ENCODE measurements at places on chromosomes 16 and 17.

DNA sequence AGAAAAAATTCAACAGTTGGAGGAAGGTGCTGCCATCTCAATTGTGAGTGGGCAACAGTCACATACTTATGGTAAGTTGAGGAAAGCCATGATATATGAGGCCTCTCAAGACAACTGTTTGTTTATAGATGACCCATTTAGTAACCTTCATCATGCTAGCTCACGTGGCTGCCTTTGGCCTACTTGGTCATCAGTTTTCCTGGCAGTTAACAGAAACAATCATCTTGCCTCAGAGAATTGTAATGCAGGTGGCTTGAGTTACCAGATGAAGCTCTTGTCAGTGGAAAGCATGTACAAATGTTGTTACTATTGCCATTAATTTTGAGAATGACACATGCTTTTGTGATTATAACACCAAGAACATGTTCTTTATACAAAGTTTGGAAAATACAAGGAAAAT lies 14.7 kb downstream of the TPPP3 start:
- no peak for DNase-seq

DNA sequence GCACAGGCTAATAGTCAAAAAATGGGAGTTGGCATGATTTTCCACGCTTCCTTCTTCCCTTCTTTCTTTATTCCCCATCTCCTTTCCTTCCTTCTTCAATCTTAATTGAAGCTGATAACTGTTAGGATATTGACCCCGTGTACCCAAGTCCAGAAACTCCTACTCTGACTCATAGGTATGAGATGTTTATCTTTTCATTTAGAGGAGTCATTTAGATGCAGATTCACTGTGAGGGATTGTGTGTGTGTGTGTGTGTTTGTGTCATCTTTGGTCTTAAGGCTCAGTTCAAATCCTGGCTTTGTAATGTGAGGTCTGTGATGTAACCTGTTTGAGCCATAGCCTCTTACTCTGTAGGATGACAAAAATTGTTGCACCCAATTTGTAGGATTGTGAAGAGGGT lies 332.0 kb upstream of the MAF start:
- DNase-seq: no peak

DNA sequence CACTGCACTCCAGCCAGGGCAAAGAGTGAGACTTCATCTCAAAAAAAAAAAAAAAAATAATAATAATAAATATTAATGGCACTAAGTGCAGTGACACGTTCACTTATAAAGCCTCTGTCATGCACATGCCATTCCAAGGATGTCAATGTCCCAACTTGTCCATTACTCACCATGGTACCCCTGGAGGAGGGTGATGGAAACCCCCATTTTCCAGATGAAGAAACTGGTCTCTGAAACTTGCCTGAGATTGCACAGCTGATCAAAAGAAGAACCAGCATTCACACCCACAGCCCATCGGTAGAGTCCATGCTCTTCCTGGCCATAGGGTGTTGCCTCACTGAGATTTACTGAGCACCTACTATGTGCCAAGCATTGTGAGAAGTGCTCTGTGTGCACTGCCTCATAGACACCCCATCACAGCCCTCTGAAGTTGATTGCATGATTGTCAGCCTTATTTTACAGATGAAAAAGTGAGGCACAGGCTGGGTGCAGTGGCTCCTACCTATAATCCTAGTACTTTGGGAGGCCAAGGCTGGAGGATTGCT lies 123.7 kb downstream of the ABCC1 start:
- no peak for DNase-seq

DNA sequence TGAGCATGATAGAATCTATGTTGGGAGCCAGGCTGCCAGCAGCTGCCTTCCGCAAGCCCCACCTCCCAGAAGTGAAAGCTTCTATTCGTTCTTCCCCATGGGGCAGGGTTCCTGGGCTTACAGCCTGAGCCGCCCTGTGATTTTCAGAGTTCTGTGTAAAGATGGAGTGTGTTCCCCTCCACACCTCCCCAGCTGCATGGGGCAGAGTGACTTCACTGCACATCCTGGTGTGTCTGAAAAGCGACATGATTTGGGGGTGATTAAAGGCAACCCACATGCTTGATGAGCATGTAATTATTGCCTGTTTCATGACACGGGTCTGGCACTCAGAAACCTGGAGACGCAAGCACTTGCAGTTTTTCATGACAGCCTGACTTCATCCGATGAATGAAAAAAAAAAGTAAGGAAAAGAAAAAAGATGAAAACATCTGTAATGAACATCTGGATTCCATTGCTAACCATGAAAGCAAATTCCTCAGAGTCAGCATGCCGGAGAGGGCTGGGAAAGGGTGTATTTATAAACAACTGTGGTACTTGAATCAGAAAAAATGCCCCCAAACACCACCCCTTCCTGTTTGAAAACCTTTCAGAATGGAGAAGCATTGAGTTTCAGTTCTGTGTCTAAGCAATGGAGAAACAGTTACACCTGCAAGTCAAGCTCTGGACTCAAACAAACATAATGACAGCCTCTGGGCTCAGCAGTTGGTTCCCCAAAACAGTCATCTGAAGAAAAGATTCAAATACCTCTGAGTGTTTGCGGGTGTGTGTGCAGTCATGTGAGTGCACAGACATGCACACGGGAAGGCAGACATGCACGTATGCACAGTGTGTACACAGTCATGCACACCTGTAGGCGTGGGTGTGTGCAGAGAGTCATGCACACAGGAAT lies 266.0 kb downstream of the ENGASE start:
- no peak for DNase-seq

GRCh38 chr16:81775570-81775969 lies 3.5 kb upstream of the PLCG2 start:
- no peak for DNase-seq

All from stimulated activated CD8-positive, alpha-beta memory T cell treated with anti-CD3 and anti-CD28 coated beads, Interleukin-7, amount 100 ng/mL, for 1 hour (primary cell).